Thoracic aorta (tissue), 2 donors: ENCODE measurements at places on chromosomes 3 and 15.

DNA sequence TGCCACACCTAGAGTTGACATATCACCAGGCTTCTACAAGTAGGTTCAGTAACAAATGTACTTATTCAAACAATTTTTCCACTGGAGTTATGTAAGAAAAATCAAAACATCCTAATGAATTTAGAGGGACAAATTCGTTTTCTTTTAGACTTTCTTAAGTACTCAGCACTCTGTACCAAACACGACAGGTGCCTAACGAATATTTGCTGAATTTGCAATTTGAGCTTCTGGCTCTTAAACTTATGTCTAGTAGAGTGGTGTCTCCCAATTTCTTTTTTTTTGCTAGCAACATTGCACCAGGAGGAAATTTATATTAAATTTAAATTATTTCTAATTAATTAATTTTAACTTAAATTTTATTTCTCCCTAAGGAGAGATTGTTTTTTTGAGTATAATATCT is 397.0 kb downstream of the CNTN3 start:
- no peak for DNase-seq

- no peak for DNase-seq
Measured at GRCh38 chr3:120416868-120417267, 33.9 kb downstream of the FSTL1 start.

GRCh38 chr3:177928172-177928873 is 607.9 kb upstream of the KCNMB2 start:
- no peak for DNase-seq

DNA sequence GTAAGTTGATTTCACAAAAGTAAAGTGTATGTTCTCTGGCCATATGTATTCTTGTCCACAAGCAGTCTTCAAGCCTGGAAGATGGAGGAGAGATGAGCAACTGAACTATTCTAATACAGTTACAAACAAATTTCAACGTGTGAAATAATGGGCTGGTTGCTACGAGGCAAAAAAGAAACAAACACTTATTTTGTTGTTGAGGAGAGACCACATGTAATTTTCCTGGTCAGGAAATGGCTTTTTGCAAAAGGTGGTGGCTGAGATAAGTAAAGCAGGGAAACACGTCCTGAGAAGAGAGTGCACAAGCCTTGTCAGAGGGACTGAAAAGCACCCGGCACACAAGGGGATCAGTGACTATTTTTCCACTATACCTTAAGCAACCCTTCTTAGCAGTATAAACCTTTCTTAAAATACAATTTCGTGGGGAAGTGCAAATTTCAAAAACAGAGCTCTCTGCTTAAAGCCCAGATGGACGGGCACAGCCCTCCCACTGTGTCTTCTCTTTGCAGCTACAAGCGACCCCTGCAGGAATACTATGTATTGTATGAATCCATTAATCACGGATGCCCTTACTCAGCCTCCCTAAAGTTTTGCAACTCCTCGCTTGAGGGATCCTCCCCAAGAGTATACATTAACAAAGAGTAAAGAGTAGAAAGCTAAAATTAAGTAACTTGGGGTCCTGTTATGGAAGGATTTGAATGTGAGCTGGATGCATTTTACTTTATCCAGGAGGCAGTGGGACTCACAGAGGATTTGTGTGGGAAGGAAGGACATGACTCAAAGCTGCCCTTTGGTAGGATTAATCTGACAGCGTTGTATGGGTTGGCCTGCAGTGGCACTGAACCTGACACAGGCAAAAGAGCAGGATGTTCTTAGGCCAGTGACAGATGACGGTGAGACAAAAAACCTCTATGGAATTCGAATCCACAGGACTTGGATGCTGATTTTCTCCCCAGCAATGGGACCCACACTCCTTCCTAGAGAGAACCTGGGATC is 253.7 kb downstream of the IL5RA start:
- no peak for DNase-seq

- no peak for DNase-seq
Measured at GRCh38 chr3:160213191-160213590, 12.0 kb upstream of the C3orf80 start.
